ENCODE measurements at places on chromosomes 13 and 19. TPM values are rescaled to one million over a fixed set of nuclear protein-coding genes. Genes with fewer than 3 reads are reported as not detected.

DNA sequence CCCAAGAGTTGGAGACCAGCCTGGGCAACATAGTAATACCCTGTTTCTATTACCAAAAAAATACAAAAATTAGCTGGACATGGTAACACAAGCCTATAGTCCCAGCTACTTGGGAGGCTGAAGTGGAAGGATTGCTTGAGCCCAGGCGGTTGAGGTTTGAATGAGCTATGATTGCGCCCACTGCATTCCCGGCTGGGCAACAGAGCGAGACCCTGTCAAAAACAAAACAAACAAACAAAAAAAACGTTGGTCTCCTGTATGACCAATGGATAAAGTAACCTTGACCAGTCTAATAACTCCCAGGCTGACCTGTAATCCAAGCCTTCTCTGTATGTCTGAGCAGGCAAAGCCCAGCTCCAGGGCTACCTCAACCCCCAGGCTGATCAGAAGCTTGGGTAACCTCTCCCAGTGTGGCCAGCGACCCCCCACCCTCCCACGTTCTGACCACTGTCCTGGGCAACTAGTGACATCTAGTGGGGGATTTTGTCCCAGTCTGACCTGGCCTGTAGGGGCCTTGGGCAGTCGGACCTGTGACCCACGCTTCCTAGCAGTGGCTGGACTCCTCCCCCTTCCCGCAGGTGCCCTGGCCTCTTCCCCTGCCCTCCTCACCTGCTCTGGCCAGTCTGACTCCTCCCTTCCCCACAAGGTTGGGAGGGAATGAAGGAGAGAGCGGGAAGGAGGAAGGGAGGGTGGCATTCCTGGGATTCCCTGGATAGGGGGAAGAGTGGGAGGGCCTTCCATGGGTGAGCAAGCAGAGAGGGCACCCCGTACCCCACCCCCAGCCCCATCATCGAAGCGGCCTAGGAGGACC, 1.0 kb upstream of the BCAM start:
- DNase-seq, result peak; percentile 36

DNA sequence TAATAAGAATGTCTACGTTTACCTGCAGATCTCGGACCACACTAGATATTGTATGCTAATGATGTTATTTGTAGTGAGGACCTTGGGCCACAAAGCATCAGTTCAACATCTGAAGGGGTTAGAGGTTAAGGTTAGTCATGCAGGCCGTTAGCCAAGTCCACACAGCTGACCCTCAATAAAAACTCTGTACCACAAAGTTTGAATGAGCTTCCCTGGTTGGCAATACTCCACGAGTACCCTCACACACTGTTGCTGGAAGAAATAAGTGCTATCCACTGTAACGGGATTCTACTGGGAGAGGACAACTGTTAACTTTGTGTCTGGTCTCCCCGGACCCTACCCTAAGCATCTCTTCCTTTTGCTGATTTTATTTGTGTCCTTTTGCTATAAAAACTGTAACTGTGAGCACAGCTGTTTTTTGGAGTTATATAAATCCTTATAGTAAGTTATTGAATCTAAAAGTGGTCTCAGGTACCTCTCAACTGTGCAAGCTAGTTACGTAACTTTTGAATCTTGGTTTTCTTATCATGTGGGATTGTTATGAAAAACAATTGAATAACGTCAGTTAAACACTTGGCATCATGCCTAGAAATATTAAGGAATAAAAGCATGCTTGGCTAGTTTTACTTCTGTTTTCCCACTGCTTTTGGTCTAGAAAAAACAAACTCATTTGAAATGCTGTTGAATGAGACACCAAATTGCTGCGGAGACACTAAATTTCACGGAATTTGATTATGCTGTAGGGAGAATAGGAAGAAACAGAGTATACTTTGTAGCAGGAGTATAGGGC, 181.5 kb downstream of the DNAJC3 start:
- DNase-seq, result no peak

GRCh38 chr19:31339411-31339810, 9.8 kb downstream of the TSHZ3 start:
- no peak for DNase-seq

DNA sequence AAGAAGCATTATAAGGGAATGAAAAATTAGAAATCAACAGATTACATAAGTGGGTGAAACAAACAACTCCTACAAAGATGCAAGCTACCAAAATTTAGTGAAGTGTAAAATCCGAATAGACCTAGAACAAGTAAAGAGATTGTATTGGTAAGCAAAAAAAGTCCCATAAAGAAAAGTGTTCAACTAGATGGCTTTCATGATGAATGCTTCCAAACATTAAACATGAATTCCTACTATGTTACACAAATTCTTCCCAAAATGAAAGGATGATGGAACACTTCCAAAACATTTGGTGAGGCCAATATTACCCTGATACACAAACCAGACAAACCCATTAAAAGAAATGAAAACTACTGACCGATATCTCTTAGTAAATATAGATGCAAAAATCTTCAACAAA, 139.0 kb downstream of the GPC5 start:
- DNase-seq, result no peak

The POU2F2 gene
- total RNA-seq, result 5.4 TPM

The PGLYRP2 gene
- total RNA-seq, result not detected

The KIR2DL4 gene
- not detected for total RNA-seq

The S1PR2 gene
- 1.9 TPM for total RNA-seq

The KCNC3 gene
- not detected for total RNA-seq

The ZNF791 gene
- 19.9 TPM for total RNA-seq

All from HT1080 (cell line).